ENCODE measurements at places on chromosomes 4 and X. TPM values are rescaled to one million over a fixed set of nuclear protein-coding genes. Genes with fewer than 3 reads are reported as not detected.

- H3K27me3 ChIP-seq: no peaks in the 10 kb centered on the region
- H3K4me1 ChIP-seq: no peaks in the 10 kb centered on the region
- no peak for DNase-seq
Measured at GRCh38 chrX:17187136-17187756, 187.8 kb upstream of the NHS start.

DNA sequence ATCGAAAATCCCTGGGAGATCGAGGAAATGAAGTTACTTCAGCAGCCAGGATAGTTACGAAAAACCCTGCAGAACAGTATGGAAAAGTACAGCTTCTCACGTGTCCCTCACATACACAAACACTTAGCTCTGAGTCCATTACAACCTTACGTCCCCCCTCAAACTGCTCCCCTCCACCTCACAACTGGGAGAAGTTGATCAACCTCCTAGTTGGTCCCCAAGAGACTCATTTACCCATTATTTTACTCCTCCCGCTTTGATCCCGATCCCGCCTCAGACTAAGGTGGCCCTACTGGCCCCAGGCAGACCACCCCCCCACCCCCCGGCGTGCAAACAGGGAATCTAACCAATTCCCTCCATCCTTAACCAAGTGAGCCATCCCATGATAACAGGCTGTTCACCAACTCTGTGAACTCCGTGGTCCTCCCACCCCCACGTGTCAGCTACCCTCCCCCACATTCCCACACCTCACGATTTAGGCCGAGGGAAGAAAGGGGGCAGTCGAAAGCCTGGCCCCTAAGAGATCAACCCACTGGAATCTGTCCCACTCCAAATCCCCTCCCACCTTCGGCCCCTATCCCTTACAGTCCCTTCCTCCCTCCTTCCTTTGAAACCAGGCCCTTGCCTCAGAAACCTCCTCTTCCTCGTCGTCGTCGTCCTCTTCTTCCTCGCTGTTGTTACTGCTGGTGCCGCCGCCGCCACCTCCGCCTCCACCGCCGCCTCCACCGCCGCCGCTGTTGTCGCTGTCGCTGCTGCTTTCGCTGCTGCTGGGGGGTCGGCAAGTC is 755 bp downstream of the ANKRD17 start:
- peak; percentile 11 for DNase-seq
- H3K4me3 ChIP-seq: peak overlapping the region; percentile 95
- peak overlapping the region; percentile 100 for H3K27ac ChIP-seq
- no peaks in the 10 kb centered on the region for H3K27me3 ChIP-seq
- peaks cover 36% of the 10 kb centered on the region for H3K4me1 ChIP-seq
- H3K36me3 ChIP-seq: peaks cover 27% of the 10 kb centered on the region

GRCh38 chrX:120269373-120270035 is 18.9 kb downstream of the ZBTB33 start:
- peaks cover 5% of the 10 kb centered on the region for H3K27me3 ChIP-seq
- no peaks in the 10 kb centered on the region for H3K4me1 ChIP-seq
- no peak for DNase-seq

ARSJ gene
- not detected for total RNA-seq

DNA sequence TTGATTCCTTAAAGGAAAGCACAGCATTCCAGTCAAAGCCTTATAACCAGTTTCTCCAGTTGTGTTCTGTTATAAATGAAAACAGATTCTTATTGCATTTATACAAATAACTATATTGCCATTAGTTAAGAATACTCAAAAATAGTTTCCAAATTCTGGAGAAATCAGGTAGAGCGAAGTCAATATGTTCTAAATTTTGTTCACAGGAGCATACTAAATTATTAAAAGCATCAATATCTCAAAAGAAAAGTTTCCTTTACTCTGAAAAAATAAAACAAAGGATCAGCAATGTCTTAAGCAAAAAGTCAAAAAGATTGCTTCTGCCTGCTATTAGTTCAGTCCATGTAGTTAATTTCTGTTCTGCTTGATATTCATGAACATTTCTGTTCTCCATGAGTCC is 39.7 kb downstream of the PGRMC2 start:
- no peak overlapping the region for H3K4me3 ChIP-seq
- no peak overlapping the region for H3K27ac ChIP-seq
- H3K4me1 ChIP-seq: no peaks in the 10 kb centered on the region
- peaks cover 2% of the 10 kb centered on the region for H3K27me3 ChIP-seq
- no peak for DNase-seq

GRCh38 chr4:4853371-4853823 is 6.1 kb upstream of the MSX1 start:
- peaks cover 55% of the 10 kb centered on the region for H3K27me3 ChIP-seq
- peaks cover 10% of the 10 kb centered on the region for H3K4me1 ChIP-seq
- DNase-seq: no peak
- H3K4me3 ChIP-seq: peak overlapping the region; percentile 33
- no peak overlapping the region for H3K27ac ChIP-seq
- no peaks in the 10 kb centered on the region for H3K36me3 ChIP-seq

TLR10 gene
- not detected for total RNA-seq

- no peaks in the 10 kb centered on the region for H3K27me3 ChIP-seq
- no peak overlapping the region for H3K27ac ChIP-seq
- no peaks in the 10 kb centered on the region for H3K36me3 ChIP-seq
- no peak overlapping the region for H3K4me3 ChIP-seq
- DNase-seq: no peak
- H3K4me1 ChIP-seq: peaks cover 16% of the 10 kb centered on the region
Measured at GRCh38 chrX:71510161-71510560, 22.7 kb upstream of the OGT start.

DUX4 gene
- total RNA-seq: not detected

ZFP42 gene
- 0.07 TPM for total RNA-seq

DNA sequence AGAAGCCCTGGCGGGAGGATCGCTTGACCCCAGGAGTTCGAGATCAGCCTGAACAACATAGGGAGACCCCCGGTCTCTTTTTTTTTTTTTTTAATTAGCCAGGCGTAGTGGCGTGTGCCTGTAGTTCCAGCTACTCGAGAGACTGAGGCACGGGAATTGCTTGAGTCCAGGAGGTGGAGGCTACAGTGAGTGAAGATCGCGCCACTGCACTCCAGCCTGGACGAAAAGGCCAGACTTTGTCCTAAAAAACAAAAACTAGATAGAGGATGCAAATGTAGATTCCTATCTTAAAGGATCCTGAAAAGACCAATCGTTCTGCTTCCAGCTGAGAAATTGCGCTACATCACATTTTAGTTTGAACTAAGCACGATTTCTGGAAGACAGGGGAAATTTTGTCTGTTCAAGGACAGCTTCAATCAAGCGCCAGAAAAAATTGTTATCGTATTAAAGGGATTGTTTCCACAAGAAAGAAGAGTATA is 627 bp upstream of the HSD17B11 start:
- DNase-seq: no peak
- peaks cover 4% of the 10 kb centered on the region for H3K27me3 ChIP-seq
- peaks cover 10% of the 10 kb centered on the region for H3K36me3 ChIP-seq
- peak overlapping the region; percentile 89 for H3K27ac ChIP-seq
- peaks cover 29% of the 10 kb centered on the region for H3K4me1 ChIP-seq

DNA sequence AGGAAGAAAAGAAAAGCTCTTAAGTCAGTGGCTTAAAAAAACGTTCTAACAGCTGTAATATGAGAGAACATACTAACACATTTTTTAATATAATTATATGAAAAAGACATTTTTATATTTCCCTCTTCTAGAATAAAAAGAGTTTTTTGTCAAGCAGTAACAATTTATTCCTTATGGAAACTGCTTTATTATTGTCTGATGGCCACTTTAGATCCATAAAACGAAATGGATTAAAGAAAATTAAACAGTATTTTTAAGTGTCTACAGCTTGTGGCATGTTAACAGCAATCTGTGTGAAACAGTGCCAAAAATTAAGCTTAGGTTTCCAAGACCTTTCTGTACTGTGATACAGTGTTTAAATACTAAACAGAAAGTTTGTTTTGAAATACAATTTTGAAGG is 55.5 kb upstream of the TENM3 start:
- no peaks in the 10 kb centered on the region for H3K4me1 ChIP-seq
- H3K4me3 ChIP-seq: no peak overlapping the region
- no peak overlapping the region for H3K27ac ChIP-seq
- no peaks in the 10 kb centered on the region for H3K27me3 ChIP-seq
- no peaks in the 10 kb centered on the region for H3K36me3 ChIP-seq
- DNase-seq: no peak

TKTL2 gene
- not detected for total RNA-seq

TMEM31 gene
- not detected for total RNA-seq

DNA sequence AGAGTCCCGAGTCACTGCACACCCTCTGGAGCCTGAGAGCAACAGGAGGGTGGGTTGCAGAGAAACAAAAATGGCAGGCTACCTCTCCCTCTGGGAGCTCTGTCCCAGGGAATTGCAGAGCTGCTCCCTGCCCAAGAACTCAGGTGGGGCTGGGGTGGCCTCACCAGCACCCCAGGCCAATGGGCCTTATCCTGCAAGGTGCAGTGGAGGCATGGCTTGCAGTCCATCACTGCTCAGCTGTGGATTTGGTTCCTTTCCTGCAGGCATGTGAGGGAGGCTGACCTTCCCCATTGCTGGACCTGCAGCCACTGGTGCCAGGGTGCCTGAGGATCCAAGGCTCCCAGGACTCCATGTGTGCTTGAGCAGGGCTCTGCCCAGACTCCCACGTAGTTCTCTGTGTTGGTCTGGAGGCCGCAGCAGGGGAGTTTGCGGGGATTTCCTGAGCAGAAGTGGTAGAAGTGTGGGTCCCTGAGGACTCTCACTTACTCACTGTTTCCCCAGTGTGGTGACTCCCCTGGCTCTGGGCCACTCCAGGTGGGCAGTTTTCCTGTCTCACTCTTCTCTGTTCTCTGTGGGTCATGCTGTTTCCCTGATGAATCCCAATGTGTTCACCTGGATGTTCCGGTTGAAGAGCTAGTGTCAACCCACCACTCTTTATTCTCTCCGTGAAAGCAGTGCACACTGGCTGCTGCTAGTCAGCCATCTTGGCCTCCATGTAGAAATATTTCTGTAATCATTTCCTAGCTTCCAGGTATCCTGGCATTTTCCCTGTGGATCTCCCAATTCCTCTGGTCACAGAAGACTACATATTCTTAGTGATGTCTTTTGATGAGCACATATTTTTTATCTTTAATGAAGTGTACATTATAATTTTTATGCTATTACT is 82.3 kb downstream of the ARHGAP24 start:
- H3K36me3 ChIP-seq: no peaks in the 10 kb centered on the region
- no peak for DNase-seq
- H3K27me3 ChIP-seq: no peaks in the 10 kb centered on the region
- no peak overlapping the region for H3K4me3 ChIP-seq

GRCh38 chr4:85952972-85953650 is 406.7 kb downstream of the MAPK10 start:
- no peaks in the 10 kb centered on the region for H3K36me3 ChIP-seq
- no peak for DNase-seq
- no peak overlapping the region for H3K4me3 ChIP-seq
- no peak overlapping the region for H3K27ac ChIP-seq

TNIP2 gene
- 72.1 TPM for total RNA-seq

DNA sequence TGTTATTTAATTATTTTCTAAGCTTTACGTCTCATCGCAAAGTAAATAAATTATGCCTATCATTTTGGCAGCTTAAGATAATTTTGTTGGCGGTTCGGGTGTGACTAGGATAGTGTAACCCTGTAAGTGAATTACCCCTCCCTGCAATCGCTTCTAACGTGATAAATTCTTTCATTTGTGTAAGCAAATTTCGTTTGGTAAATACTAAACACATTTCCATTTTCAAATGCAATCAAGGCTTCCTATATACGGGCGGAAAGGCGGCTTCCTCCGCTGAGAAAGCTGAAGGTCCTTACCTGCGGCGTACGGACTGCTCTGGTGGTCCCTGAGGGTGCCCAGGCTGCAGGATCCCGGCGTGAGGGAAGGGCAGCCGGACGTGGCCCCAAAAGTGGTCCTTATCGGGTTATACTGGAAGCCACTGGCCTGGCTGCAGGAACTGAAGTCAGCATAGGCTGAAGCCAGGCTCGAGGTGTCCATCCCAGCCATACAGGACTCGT is 403 bp downstream of the PHOX2B start:
- peaks cover 10% of the 10 kb centered on the region for H3K36me3 ChIP-seq
- peaks cover 1% of the 10 kb centered on the region for H3K4me1 ChIP-seq
- no peak for DNase-seq
- peaks cover 84% of the 10 kb centered on the region for H3K27me3 ChIP-seq

DNA sequence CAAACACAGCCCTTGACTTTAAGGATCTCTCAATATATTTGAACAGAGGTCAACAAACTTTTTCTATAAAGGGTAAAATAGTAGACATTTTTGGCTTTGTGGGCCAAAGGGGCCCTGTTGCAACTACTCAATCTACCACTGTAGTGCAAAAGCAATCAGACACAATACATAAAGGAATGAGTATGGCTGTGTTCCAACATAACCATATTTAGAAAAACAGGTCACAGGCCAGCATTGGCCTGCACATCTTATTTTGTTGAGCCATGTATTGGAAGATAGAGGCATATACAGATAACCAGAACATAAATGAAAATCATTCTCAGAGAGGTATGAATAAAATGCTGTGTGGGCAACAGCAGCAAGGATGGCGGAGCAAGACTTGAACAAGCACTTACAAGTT is 49.8 kb downstream of the MID1 start:
- H3K4me1 ChIP-seq: no peaks in the 10 kb centered on the region
- no peak overlapping the region for H3K4me3 ChIP-seq
- no peak overlapping the region for H3K27ac ChIP-seq
- H3K27me3 ChIP-seq: no peaks in the 10 kb centered on the region
- H3K36me3 ChIP-seq: no peaks in the 10 kb centered on the region

DNA sequence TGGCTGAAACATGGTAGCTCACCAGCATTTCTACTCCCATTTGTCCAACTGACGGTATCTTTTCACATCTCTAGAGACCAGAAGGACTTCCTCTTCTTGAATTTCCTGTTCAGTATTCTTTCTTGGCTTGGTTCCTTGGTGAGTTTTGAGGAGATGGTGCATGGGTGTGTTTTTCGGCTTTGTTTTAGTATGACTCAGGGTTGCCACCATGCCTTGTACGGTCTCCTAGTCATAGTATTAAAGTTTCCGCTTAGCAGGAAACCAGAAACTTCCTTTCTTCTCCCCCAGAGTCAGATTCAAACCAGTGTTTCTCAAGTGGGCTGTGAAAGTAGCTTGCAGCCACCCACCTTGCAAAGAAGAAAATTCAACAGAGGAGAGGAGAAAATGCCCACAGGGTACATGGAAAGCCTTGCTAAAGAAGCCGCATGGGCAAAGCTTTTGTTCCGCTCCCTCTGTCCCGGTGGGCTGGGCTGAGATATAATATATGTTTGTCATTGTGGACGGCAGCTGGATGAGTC is 5.7 kb downstream of the CD99 start:
- H3K4me1 ChIP-seq: peaks cover 73% of the 10 kb centered on the region
- peak; percentile 65 for DNase-seq
- peaks cover 97% of the 10 kb centered on the region for H3K36me3 ChIP-seq
